Smooth muscle cell of bladder (primary cell): ENCODE measurements at places on chromosomes 2 and 18. TPM values are rescaled to one million over a fixed set of nuclear protein-coding genes. Genes with fewer than 3 reads are reported as not detected.

The POTEI gene
- under 0.01 TPM in 1 of 2 replicates, not detected in the other for total RNA-seq

The MYO3B gene
- total RNA-seq = 0.18 and 1.1 TPM in 2 replicates

The GALR1 gene
- total RNA-seq = not detected in 2 replicates

The RAB6C gene
- total RNA-seq = not detected in 2 replicates

The CPS1 gene
- 15.5 and 18.4 TPM in 2 replicates for total RNA-seq

The ZEB2 gene
- total RNA-seq = 39.4 and 41.1 TPM in 2 replicates

The CYRIA gene
- 2.8 and 3.7 TPM in 2 replicates for total RNA-seq

The HOXD9 gene
- 0.18 and 0.28 TPM in 2 replicates for total RNA-seq

The TRIM54 gene
- 0.14 TPM in 1 of 2 replicates, not detected in the other for total RNA-seq

The UGT1A7 gene
- total RNA-seq = 0.28 and 0.46 TPM in 2 replicates

The KIF1A gene
- not detected in 2 replicates for total RNA-seq

The KIF3C gene
- 6.0 and 7.0 TPM in 2 replicates for total RNA-seq

The GNLY gene
- not detected in 2 replicates for total RNA-seq

The ASB18 gene
- not detected in 2 replicates for total RNA-seq

The ADD2 gene
- total RNA-seq = 0.37 TPM in 1 of 2 replicates, not detected in the other

The COL4A3 gene
- under 0.01 and 0.18 TPM in 2 replicates for total RNA-seq

The POTEJ gene
- not detected in 2 replicates for total RNA-seq

The FZD7 gene
- 68.4 and 109 TPM in 2 replicates for total RNA-seq

The PARD3B gene
- total RNA-seq = 16.5 and 19.1 TPM in 2 replicates

The CYP26B1 gene
- 0.14 and 0.18 TPM in 2 replicates for total RNA-seq

The MAPK4 gene
- total RNA-seq = 0.09 TPM in 1 of 2 replicates, not detected in the other

The ZSCAN30 gene
- 14.5 and 15.1 TPM in 2 replicates for total RNA-seq

The FHOD3 gene
- total RNA-seq = 6.1 and 16.9 TPM in 2 replicates

The CCDC148 gene
- 0.28 and 0.46 TPM in 2 replicates for total RNA-seq

The DGKD gene
- total RNA-seq = 12.1 and 16.1 TPM in 2 replicates

The ALLC gene
- total RNA-seq = not detected in 2 replicates

The DSG1 gene
- not detected in 2 replicates for total RNA-seq

The CNTNAP5 gene
- total RNA-seq = not detected in 2 replicates

The COLEC12 gene
- total RNA-seq = 29.0 and 79.5 TPM in 2 replicates

The DSC1 gene
- total RNA-seq = not detected in 2 replicates

The FTCDNL1 gene
- total RNA-seq = 0.92 and 1.00 TPM in 2 replicates

The GPR55 gene
- total RNA-seq = not detected in 2 replicates

The RPRD1A gene
- 33.0 and 41.7 TPM in 2 replicates for total RNA-seq

The SNORC gene
- 0.57 and 0.92 TPM in 2 replicates for total RNA-seq

The MRPS5 gene
- total RNA-seq = 48.8 and 57.8 TPM in 2 replicates

The ELOA2 gene
- total RNA-seq = under 0.01 TPM in 1 of 2 replicates, not detected in the other

The REG1B gene
- total RNA-seq = not detected in 2 replicates

The C1QL2 gene
- not detected in 2 replicates for total RNA-seq

The TDRD15 gene
- not detected in 2 replicates for total RNA-seq

The GULP1 gene
- total RNA-seq = 70.3 and 82.1 TPM in 2 replicates

The LRRTM4 gene
- total RNA-seq = 0.09 TPM in 1 of 2 replicates, not detected in the other

The L3MBTL4 gene
- total RNA-seq = under 0.01 and 0.28 TPM in 2 replicates

The STK36 gene
- total RNA-seq = 15.4 and 27.6 TPM in 2 replicates

The GBX2 gene
- 0.14 TPM in 1 of 2 replicates, not detected in the other for total RNA-seq

The INHA gene
- total RNA-seq = 0.28 and 0.46 TPM in 2 replicates

The DLX1 gene
- not detected in 2 replicates for total RNA-seq

The SGPP2 gene
- total RNA-seq = not detected in 2 replicates

The TLX2 gene
- not detected in 2 replicates for total RNA-seq

The IFIH1 gene
- 3.4 and 4.8 TPM in 2 replicates for total RNA-seq

The ADRA2B gene
- 0.09 TPM in 1 of 2 replicates, not detected in the other for total RNA-seq
